ENCODE measurements at places on chromosomes 5 and 9.

GRCh38 chr5:53170746-53171349 is 61.3 kb upstream of the MOCS2 start:
- DNase-seq = peak; percentile 36

GRCh38 chr5:172919525-172920446 is 39.4 kb upstream of the RPL26L1 start:
- no peak for DNase-seq

DNA sequence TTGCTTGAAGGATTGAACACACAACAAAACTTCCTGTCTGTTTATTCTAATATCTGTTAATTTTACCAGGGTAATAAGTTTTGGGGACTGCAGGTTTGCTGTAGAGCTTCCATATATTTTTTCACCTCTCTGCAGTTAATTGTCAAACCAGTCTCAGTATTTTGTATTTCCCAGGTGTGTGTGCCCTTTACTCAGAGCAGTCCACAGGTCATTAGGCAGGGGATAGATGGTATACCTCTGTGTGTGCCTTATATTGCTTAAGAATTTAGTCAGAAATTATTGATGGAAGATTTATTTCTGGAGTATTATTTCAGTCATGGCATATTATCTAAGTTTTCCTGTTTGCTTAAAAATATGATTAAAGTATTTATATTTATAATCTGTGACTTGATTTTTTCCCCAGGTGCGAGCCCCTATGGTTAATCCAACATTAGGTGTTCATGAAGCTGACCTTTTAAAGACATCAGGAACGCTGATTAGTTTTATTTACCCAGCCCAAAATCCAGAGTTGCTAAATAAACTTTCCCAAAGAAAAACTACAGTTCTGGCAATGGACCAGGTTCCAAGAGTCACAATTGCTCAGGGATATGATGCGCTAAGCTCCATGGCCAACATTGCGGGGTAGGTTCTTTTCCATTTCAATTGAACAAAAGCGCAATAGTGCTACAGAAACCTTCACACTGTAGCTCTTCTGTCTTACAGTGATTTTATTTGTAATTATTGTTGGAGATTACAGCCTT is 12.6 kb downstream of the NNT start:
- DNase-seq = no peak

GRCh38 chr5:139393497-139394122 is 1.3 kb downstream of the PROB1 start:
- no peak for DNase-seq

GRCh38 chr9:128884164-128884563 is 2.2 kb downstream of the LRRC8A start:
- DNase-seq = no peak

DNA sequence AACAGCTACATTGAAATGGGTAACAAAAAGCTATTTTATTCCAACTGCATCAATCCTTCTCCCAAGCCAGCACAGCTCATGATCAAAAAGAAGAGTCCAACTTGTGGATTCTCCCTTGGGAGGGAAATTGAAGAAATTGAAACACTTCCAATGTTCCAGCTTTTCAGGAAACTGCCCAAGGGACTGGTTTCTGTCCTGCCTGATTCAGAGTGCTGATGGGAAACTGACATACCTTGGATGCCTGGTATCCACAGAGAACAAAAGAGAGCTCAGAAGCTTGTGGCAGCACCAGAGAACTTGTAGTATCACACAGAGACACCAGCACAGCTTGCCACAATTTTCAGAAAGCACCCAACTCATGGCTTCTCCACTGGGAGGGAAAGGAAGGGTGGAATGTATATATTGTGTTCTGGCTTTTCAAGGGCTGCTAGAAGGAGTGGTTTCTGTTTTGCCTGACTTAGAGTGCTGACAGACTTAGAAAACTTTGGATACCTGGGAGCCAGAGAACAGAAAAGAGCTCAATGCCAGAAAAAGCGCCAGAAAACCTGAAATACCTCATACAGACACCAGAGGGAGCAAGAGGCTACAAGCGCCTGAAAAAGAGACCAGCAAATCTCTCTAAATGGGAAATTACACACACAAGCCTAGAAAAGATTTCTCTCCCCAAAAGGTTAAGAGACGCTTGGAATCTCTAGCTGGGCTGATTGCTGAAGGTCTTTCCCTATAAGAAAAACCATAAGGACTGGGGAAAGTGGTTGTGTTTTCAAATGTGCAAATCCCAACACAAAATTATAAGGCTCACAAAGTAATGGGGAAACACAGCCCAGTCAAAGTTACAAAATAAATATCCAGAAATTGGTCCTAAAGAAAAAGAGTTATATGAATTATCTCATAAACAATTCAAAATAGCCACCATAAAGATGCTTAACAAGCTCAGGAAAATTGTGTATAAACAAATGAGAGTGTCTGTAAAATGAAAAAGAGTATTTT is 178.8 kb downstream of the SPOCK1 start:
- peak; percentile 64 for DNase-seq

- no peak for DNase-seq
These were observed 117.3 kb upstream of the PDE4D start for GRCh38 chr5:60010853-60011252.

GRCh38 chr5:107269256-107269655 is 401.5 kb downstream of the EFNA5 start:
- no peak for DNase-seq

- DNase-seq = no peak
These were observed 106.1 kb upstream of the SLC44A1 start for GRCh38 chr9:105138306-105138801.

DNA sequence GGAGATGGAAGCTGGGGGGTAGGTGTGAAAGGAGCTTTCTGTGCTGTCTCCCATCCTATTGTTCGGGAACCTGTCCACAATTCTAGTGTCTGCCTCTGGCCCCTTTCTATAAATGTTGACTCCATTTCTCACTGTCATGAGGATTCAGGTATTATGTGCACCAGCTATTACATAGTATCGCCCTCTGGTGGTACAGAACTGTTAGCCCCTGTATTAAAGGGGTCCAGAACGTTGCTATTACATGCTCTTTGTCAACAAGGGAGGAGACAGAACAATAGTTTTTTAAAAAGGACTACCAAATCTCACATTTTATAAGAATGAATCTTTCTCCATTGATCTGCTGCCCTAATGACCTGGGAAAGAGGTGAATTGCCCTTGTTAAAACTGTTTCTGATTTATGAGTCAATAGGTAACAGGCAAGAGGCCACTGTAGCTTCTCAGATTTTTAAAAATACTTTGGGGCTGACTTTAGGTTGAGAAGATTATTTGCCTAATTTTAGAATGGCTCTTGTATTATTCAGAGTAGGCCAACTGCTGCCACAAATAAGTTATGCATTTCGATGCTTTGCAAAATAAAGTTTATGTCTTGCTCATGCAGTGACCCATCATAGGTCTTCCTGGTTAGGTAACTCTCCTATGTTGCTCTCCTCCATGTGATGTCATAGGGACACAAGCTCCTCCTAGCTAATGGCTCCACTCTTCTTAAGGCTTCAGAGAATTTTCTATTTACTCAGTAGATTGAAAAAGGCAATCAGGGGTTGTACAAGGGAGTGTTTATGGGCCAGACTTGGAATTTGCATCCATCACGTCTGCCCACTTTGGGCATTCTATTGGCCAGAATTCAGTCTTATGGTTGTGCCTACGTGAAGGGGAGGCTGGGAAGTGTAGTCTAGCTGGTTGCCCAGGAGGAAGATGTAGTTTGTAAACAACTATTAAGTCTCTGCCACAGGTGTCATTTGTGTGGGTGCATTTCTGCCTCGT is 20.8 kb downstream of the DCANP1 start:
- DNase-seq = peak; percentile 68

GRCh38 chr5:157167214-157167621 is 1.2 kb upstream of the GARIN3 start:
- DNase-seq = peak; percentile 53

- DNase-seq = no peak
These were observed 82.6 kb downstream of the CETN3 start for GRCh38 chr5:90326995-90327394.

GRCh38 chr9:100652850-100653249 is 75.0 kb downstream of the CAVIN4 start:
- DNase-seq = no peak

DNA sequence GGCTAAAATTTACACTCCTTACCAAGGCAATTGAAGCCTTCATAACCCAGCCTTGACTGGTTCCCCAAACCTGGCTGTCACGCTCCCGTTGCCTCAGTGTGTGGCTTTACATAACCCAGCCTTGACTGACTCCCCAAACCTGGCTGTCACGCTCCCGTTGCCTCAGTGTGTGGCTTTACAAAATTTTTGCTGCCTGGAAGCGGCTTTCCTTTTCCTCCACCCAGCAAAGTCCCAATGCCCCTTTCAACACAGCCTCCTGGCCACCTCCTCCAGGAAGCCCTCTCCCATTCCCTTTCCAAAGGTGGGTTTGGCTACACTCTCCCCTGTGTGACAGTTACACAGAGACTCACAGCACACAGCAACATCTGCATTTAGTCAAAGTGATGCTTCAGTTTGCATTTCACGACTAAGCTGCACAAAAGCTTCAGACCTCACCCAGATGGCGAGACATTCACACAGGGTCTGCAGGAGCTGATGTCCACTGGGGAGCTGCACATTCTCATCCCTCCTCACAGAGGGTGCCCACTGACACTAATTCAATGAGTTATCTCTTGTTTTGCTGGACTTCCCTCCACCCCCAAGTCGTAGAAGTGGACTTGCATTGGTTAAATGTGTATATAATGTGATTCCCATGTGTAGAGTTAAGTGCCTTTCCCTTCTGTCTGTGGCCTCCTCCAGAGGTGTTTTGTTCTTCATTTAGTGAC is 156.6 kb upstream of the PHYKPL start:
- no peak for DNase-seq

DNA sequence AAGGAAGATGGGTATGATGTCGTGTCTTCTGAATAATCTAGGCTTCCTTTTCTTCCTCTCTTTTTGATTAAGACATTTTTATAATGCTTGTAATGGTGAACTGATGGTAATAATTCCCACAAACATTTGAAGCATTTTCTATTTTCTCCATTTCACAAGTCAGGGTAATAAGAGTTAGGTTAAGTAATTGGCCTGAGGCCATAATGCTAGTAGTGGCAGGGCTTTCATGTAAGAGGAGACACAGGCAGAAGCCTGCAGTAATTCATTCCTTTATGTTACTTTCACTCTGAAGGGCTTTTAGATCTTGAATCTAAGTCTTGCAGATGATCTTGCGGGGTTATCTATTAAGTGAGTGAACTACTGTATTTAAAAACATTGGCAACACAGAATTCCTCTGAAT is 374.9 kb downstream of the MAT2B start:
- no peak for DNase-seq

GRCh38 chr5:150121448-150122157 is 34.0 kb downstream of the PDGFRB start:
- no peak for DNase-seq

All from activated CD4-positive, alpha-beta T cell treated with anti-CD3 and anti-CD28 coated beads, Interleukin-2, Interleukin-6, amounts not matched to agents 100 ng/mL and 50 ng/mL, durations not matched to agents 16 hours and 8 hours (primary cell).